ENCODE measurements at places on chromosomes 3 and 15.
A peak's percentile ranks its signal among the peaks of the same experiment; 100 is the strongest.

DNA sequence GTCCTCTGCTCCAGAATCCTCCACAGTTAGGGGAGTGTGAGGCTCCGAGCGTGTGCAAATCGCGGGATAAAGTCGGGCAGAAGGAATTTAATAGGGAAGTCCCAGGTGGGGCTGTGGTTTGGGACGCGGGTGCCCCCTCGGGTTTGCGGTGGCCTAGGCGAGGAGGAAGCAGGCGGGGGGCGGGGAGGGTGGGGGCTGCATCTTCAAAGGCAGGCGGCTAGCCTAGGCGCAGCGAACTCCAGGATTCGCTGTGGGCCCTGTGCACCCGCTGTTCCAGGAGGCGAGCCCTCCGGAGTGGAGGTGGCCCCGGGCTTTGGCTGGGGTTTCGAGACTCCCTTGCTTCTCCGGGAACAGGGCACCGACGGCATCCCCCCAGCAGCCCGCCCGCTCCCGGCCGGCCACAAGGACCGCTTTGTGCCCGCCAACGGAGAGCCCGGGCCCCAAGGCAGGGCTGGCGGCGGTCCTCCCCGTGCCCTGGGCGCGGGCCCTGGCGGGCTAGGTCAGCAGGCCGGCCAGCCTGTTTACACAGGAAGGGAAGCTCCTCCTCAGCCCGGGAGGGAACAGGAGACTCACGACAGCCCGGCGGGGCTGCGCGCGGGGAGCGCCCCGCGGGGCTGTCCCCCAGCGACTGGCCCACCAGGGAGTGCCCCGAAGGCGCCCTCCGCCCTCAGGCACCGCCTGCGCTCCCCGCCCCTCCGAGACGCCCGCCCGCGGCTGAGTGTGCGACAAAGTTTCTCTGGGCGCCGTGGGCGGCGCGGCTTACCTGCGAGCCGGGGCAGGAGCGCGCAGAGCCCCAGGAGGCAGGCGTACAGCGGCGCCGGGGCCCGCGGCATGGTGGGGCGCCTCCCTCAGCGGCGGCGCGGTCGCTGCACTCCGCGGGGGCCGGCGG is 753 bp downstream of the ITGB5 start:
- no peak for DNase-seq

- no peak for DNase-seq
Measured at GRCh38 chr3:39433642-39434041, 27.1 kb downstream of the RPSA start.

DNA sequence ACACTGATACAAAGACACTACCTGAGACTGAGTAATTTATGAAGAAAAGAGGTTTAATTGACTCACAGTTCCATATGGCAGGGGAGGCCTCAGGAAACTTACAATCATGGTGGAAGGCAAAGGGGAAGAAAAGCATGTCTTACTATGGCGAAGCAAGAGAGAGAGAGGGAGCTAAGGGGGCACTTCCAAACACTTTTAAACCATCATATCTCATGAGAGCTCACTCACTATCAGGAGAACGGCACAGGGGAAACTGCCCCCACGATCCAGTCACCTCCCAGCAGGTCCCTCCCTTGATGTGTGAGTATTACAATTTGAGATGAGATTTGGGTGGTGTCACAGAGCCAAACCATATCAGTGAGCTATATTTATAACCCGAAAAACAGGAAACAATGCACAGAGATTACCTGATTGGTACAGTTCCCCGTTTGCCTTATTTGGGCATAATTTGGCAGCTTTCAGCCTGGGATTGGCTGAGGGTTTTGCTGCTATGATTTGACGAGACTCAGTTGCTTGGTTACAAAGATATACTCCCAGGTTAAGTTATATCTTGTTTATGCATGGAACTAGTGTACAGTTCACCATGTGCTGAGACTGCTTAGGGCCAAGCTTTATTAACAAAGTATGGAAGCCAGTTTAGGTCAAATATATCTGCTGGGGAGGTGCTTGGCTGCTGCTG is 184.2 kb downstream of the NR2F2 start:
- DNase-seq, result no peak

DNA sequence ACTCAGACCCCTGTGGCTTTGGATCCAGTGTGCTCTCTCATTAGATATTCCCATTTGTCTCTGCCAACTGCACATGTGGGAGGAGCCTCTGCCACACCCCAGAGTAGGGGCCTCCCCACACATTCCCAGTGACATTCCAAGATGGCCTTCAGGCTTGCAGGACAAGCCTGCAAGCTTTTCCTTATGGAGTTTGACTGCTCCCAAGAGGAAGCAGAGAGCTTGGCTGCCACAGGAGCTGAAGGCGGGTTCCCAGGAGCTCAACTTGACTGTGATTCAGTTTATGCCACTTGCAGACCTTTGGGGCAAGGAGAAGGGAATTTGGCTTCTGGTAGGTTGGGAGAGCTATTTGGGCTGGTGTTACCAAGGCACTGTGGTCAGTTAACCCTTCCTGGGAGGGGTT is 22.5 kb upstream of the EPHB1 start:
- DNase-seq, result no peak

DNA sequence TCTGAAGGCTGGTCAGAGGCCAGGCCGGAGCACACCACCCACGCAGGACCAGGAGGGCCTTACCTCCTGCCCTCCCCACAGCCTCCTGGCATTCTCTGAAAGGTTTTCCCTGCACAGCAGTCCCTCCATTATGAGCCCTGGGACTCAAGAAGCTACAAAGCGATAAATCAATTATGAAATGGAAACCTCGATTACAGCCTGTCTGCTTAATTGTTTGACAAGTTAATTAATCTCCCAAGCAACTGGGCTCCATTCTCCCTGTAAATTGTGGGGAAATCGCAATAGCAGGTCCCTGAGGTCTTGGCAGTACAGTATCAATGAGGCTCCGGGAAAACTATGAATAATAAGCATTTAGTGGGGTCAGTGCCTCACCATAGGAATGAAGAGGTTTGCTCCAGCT is 683.5 kb downstream of the NTRK3 start:
- no peak for DNase-seq

GRCh38 chr3:68620211-68620610 is 312.1 kb downstream of the TAFA4 start:
- no peak for DNase-seq

- no peak for DNase-seq
Measured at GRCh38 chr3:2920103-2920502, 190.1 kb downstream of the IL5RA start.

DNA sequence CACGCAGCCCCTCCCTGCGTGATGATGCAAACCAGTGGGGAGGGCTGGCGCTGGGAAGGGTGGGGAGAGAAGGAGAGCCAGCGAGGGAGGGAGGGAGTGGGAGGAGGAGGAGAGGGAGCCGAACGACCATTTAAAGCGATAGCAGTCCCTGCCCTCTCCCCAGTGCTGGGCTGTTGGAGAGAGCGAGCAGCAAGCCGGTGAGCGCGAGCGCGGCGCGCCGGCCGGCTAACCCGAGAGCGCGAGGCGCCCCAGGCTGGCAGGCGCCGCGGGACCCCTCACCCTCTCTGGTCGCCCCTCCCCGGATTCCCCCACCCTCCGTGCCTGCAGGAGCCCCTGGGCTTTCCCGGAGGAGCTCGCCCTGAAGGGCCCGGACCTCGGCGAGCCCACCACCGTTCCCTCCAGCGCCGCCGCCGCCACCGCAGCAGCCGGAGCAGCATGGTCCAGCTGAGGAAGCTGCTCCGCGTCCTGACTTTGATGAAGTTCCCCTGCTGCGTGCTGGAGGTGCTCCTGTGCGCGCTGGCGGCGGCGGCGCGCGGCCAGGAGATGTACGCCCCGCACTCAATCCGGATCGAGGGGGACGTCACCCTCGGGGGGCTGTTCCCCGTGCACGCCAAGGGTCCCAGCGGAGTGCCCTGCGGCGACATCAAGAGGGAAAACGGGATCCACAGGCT is at the start of gene GRM7:
TSS of gene GRM7 (plus strand) at position 162 of the 671 bp plus-strand sequence.
- no peak for DNase-seq

- no peak for DNase-seq
Measured at GRCh38 chr3:129228891-129229585, 20.4 kb upstream of the COPG1 start.

GRCh38 chr15:56783156-56783856 is 50.0 kb upstream of the ZNF280D start:
- DNase-seq, result no peak

- no peak for DNase-seq
Measured at GRCh38 chr3:10432931-10433330, 72.5 kb downstream of the ATP2B2 start.

GRCh38 chr15:52329150-52329549 is 33.5 kb upstream of the MYO5C start:
- no peak for DNase-seq

DNA sequence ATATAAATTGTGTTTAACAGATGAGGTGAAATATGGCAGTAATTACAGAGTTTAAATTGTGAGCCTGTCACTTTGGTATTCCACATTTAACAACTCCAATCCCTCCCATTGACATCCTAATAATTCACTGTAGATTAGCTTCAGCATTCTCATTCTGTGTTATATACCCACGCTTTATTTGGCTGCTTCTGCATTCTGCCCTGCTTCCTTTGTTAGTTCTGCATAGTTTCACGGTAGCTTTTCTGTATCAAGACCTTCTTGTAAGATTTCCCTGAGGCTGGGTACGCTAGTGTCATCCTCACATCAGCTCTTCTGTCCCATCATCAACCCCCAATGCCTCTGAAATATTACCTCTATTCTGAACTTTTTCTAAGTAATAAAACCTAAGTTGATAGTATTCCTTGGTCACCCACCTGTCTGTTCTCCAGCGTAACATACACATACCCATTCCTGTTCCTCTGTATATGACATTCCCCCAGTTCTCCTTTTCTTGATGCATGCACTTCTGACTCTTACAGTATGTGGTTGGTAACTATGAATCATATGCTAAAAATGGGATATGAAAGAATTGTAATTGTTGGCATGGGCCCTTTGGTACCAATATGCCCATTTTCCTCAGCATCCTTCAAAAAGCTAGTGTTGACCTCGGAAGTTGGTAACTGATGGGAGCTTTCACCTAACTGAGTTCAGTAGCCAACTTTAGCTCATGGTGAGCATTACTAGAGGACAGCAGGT is 171.2 kb downstream of the KLHL25 start:
- no peak for DNase-seq

DNA sequence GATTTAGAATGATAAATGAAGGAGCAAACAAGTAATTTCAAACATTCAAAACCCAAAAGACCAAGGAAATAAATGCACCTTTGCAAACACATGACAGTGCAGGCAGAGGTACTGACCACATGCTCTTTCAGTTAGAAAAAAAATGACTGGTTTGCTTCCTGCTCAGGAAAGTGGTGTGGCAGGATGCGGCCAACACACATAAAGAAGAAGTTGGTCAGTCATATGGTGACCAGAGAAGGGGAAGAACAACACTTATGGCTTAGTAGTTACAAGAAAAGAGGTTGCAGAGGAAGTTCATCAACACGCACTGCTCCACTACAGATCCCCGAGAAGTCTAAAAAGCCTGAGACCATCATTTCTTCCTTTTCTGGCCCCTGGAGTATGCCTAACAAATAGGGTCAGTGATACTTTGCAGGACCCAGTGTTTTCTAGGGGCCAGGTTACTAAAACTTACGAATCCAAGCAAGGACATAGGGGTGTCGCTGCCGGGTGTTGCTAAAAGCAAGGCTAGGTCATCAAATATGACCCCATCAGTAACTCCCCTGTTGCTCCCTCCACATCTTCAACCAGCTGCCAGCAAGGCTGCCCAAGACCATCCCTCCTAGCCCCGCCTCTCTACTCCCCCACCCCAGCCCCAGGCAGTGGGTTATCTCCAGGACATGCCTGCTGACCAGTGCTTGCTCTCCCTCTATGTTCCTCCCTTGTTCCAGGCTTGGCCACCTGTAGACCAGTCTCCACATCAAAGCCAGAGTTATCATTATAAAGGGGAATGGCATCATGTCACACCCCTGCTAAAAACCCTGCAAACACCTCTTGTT is 11.2 kb downstream of the ATP8B4 start:
- DNase-seq, result no peak

GRCh38 chr3:9767418-9767817 is 2.3 kb downstream of the CAMK1 start:
- DNase-seq, result no peak

DNA sequence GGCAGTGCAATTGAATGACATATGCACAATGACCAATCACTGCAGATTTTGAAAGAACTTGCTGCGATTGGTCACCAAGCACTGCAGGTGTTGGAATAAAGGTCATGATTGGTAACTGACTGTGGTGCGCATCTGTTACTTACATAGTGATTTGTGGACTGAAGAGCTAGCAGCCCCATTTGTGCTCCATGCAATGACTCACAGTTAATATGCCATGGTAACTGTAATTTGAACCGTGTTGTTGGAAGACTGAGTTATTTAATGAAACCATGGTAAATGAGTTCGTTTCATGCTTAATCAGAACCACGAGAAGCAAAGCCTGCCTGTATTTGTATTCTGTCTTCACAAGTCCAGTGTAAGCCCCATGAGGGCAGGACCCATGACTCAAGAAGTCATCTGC is 220.5 kb downstream of the TJP1 start:
- DNase-seq, result no peak

GRCh38 chr3:188497021-188497420 is 343.1 kb downstream of the LPP start:
- no peak for DNase-seq

DNA sequence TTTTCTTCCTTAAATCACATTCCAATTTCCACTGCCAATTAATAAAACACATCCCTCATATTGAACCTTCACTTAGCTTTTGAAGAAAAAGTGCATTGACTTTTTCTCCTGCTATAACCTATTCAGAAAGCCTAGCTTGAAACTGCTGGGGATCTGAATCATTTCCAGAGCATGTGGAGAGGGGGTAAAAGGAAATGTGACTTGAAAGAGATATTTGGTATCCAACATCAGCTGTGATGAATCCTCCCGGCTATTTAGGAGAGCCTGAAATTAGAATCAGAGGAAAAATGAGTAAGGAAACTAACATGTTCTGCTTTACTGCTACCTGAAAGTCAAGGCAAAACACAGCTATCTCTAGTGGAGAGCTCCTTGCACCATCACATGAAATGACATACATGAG is 2.6 kb upstream of the GNB5 start:
- DNase-seq, result no peak

DNA sequence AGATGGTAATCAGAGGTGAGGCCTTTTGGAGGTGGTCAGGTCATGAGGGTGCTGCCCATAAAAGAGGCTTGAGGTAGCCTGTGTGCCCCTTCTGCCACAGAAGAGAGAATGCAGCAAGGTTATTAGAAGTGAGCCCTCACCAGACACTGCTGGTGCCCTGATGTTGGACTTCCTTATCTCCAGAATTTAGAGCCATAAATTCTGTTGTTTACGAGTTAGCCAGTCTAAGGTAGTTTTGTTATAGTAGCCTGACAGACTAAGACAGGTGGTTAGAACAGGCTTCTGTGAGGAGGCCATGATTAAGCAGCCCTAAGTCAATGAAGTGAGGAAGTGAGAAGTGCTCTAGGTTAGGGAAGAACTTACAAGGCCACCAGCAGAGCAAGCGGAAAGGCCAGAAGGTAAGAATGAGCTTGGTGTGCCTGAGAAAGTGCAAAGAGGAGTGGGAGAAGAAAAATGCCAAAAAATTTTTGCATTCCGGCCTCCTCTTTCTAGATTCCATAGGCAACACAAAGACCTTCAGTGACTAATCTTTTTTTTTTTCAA is 44.2 kb upstream of the STT3B start:
- no peak for DNase-seq

DNA sequence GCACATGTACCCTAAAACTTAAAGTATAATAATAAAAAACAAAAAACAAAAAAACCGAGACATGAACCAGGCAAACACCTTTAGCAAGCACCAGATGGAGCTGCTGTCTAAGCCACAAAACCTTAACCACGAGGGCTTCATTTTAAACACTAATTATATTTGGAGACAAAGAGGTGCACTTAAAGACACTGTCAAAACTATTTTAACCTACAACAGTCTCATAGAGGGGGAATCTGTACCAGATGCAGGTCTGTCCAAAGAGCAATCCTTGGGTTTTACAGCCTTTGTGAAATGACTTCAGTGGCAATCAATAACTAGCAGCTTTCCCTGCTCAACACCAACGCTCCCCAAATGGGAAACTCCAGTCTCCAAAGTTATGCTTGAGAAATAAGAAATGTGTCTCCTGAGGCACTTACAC is 115.7 kb upstream of the TSPAN3 start:
- DNase-seq, result peak; percentile 10

Measured in HCT116 (cell line).